NCI-H526 (cell line): ENCODE measurements at places on chromosomes 5 and 9.

DNA sequence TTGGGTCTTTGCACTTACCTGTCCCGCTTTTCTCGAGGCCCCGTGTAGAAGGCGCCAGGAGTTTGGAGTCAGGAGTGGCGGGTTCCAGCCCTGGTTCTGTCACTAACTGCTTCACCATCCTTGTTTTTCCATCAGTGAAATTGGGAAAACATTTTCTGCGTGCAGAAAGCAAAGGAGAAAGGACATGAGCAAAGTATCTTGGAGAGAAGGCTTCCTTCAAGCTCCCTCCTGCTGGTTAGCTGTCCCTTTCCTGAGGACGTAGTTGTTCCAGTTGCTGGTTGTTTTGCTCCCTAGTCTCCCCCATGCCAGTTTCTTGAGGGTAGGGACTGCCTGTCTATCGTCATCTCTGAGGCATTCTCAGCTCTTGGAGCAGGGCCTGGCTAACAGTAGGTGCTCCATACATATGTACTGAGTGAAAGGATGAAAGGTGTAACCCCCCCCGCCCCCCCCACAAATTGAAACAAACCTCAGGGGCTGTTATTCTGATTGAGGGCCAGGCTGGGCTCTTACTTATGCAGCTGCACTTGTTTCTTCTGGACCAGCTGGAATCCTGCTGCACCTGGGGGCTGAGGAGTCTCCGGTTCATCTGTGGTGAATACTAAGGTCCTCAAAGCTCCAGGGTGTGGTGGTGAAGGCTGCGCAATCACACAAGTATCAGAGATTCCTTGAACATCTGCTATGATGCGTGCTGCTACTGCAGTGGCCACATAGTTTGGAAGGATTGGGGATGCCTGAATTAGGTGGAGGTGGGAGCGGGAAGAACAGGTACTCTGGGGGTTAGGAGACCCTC lies 1.0 kb downstream of the SMIM3 start:
- no peak for DNase-seq

DNA sequence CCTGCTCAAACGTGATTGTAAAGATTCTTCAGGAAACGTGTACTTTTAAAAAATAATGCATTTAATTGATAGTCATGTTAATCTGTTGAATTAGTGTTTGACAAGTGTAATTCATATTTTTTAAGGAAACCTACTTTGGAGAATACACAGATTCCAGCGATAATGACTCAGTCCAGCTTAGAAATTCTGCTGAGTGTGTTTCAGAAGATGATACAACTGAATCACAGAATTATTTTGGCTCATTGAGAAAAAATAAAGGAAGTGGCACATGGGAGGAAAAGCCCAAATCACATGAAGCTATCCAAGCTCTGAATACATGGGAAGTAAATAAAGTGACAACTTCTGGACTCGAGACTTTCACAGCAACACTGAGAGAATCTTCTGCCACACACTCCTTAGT lies 37.8 kb downstream of the ICE1 start:
- DNase-seq, result no peak

- no peak for DNase-seq
These were observed 146.3 kb downstream of the ERCC6L2 start for GRCh38 chr9:96021551-96022444.

DNA sequence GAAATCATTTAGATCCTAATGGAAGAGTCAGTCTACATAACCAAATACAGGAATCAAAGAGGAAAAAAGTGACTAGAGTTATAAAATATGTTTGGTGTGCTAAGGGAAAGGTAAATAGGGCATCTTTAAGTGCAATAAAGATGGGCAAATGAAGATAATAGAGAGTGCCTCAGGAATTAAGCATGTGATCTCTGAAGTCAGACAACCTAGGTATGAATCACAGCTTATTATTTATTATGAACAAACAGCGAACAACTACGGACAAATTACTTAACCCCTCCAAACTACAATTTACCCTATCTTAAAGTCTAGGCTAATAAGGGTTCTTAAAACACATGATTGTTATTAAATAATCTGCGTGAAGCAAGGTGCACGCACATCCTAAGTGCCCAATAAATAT lies 910.2 kb upstream of the DMAC1 start:
- no peak for DNase-seq

GRCh38 chr5:31711363-31711762 lies 72.4 kb downstream of the PDZD2 start:
- no peak for DNase-seq

- no peak for DNase-seq
These were observed 28.3 kb downstream of the WHRN start for GRCh38 chr9:114476891-114477469.

DNA sequence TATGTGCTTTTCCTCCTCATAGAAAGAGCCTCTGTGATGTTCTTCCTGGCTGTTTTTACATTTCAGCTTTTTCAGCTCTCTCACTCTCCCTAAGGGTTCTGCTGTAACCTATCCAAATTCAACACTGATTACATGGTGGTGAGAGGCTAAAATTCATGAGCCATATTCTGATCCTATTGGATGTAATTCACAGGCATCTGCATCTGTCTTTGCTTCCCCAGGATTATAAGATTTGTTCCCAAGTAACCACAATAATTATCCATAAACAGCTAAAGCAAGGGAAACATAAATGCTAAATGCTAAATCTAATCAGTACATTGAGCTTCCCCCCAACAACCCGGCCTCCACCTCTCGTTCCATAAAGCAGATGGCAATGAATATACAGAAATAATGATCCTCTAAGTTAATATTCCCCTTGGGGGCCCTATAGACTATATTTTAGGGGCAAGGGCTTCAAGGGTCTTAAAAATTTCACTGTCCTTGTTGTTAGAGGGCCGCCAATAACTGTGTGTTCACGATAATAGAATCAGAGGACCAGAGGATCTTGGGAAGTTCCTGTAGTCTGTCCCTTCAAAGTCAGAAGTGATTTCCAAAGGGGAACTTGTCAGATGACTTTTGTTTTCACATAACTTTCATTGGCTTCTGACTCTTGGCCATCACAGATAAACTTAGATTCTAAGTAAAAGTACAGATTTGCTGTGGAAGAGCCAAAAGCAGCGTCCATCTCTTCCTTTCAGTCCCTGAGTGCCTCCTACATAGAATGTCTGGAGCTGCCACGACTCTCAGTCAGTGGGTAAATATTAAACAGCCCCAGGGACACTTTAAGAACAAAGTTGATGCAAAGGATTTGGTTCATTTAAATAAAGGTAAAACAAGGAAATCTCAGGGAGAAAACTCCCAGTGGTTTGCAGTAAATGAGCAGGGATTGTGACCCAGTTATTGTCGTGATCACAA lies 125.6 kb downstream of the ALDH1A1 start:
- no peak for DNase-seq

DNA sequence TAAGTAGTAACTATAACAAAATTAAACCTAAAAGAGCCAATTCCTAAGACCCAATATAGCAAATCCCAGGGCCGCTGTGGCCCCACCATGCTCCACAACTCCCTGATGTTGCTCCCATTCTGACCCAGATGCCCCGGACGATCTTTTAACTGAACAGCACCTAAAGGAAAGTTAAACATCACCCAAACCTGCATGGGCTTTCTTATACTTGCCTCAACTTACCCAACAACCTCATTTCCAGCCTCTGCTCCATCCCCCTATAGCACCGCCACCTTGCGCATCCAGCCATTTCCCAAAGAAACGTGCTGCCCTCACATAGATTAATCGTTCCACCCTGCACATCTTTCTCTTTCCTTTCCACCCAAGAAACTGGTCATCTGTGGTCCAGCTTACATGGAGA lies 54.6 kb downstream of the ZNF354C start:
- no peak for DNase-seq

- no peak for DNase-seq
These were observed 31.4 kb downstream of the FAM174A start for GRCh38 chr5:100566382-100567141.

DNA sequence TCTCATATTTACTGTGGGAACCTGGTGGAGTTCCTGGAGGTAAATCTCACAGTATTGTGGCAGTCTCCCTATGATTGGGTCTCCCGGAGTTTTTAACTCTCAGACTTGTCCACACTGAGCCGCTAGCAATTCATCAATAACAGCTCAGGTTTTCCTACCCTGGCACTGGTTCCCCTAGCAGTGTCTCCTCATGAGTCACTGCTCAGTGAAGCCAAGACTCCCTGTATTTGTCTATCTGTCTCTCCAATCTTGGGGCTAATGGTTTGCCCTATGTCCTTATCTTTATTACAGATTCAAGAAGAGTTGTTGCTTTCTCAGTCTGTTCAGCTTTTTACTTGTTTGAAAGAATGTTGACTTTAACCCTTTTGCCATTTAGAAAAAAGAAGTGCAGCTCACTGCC lies 176.7 kb upstream of the FGF10 start:
- DNase-seq, result no peak

DNA sequence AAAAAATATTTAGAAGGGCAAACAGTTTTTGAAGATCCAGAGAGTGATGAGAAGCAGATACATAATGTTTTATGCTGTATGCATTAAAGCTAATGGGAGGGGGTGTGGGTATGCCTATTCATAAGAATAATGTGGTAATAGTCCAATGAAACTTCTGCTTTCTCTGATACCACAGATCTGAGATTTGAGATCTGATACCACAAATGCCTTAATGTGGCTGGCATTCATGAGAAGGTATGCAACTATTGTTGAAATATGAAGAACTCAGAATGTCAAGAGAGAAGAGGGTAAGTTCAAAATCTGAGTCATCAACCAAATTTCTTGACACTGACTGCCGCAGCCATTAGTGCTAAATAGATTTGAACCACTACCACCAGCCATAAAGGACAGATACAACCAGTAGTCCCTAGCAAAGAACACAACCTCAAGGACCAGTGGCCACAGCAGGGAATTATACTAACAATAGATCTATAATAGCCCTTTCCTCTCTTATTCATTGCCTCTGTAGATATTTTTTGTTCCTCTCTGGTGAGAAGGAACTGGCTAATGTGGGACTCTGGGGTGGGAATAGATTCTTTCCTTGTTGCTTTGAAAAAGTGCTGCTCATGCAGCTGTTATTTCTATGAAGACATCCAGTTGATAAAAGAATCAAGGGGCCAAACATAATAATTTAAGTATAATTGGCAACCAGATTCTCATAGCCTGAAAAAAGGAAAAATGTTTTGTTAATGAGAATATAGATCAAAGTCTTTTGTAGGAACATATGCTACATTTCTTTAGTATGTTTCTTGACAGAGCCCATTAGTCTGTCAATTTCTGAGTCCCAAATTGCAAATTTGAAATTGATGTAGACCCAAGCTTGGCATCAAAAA lies 256.5 kb upstream of the ZNF608 start:
- DNase-seq, result no peak

- no peak for DNase-seq
These were observed 65.1 kb downstream of the NPR3 start for GRCh38 chr5:32776200-32776599.

GRCh38 chr9:98730871-98731270 lies 22.1 kb upstream of the GABBR2 start:
- no peak for DNase-seq

GRCh38 chr5:96859375-96859774 lies 16.9 kb upstream of the ERAP2 start:
- no peak for DNase-seq

GRCh38 chr9:82923092-82923911 lies 139.6 kb downstream of the RASEF start:
- peak; percentile 78 for DNase-seq

DNA sequence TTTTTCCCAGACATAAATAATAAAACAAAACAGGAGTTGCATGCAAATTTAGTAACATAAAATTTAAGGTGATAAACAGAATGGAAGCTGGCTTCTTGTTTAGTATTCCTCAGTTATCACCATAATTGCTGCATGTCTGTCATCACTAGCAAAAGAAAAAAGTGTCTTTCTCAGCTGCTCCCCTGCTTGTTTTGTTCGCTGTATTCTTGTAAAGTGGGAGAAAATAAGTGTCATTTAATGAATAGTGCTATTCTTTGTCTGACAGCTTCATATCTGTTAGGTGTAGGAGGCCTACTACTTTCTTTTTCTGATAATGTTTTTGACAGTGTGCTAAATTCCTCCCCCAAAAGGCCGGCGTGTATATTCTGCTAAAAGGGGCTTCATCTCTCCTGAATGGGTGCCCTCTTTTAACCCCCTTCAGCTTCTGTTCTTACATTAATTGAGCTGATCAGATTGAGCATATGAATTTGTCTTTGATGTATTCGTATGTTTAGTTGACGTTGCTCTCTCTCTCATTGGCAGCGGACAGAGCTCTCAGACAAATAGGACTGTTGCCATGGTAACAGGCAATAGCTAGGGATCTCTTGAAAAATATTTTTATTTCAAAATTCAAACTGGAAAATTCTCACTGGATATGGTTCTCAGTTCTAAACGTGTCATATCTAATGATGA lies 303.8 kb downstream of the KIAA0825 start:
- no peak for DNase-seq

GRCh38 chr5:97888439-97888838 lies 705.4 kb upstream of the RIOK2 start:
- no peak for DNase-seq

DNA sequence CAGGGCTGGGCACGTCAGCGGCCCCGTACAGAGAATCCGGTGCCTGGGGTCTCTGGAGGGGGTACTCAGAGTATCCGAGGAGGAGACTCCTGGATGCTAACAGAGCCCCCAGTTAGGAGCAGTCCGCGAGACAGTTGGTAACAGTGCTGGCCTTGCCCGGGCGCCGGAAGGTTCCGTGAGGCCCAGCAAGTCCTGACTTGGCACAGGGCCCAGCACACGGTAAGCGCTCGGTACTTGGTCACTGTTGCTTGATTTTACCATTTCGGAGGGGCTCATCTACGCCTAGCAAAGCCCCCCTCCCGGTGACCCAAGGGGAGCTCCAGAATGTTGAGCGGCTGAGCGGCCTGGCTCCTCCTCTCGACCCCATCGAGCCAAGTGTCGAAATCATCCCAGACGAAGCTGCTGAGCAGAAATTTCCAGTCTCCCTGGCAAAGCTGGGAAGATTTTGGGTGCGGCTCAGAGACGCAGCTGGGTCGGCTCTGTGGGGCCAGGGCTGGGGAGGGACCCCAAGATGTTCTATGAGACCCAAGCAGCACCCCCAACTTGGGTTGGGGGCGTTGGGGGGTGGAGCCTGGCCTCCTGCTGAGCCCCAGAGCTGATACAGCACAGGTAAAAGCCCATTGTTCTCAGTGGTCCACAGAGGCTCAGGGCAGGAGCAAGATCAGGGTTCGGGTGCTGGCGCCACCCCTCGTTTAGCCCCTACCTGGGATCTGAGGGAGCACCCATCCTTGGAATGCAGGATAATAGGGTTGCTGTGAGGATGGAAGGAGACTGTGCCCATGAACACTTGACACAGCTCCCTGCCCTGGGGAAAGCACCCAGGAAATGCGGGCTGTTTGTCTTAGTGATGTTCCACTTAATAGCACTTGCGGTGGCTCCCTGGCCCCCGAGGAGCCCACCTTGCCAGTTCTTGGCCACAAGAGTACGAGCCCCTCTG lies 137.2 kb downstream of the C9orf50 start:
- no peak for DNase-seq

DNA sequence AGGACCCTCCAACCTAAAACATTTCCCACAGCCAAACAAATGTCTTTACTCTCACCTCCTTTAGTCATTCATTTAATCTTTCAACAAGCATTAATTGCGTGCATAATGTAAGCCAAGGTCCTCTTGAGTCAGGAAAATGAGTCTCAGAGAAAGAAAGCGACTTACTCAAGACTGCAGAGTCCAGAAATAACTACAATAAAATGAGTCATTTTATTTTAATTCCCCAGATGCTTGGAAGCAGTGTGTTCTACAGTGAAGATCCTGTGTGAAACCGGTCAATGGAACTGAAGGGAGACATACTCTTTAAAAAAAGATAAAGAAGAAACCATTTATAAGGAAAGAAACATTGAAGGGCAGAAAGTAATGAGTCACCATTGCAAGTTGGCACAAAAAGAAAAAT lies 513.7 kb downstream of the CDK5RAP2 start:
- no peak for DNase-seq

- DNase-seq, result no peak
These were observed 87.7 kb downstream of the PTCH1 start for GRCh38 chr9:95429096-95429495.

GRCh38 chr9:123421186-123421585 lies 65.2 kb downstream of the CRB2 start:
- no peak for DNase-seq
